ENCODE measurements at places on chromosomes 2 and 18.
A peak's percentile ranks its signal among the peaks of the same experiment; 100 is the strongest.

DNA sequence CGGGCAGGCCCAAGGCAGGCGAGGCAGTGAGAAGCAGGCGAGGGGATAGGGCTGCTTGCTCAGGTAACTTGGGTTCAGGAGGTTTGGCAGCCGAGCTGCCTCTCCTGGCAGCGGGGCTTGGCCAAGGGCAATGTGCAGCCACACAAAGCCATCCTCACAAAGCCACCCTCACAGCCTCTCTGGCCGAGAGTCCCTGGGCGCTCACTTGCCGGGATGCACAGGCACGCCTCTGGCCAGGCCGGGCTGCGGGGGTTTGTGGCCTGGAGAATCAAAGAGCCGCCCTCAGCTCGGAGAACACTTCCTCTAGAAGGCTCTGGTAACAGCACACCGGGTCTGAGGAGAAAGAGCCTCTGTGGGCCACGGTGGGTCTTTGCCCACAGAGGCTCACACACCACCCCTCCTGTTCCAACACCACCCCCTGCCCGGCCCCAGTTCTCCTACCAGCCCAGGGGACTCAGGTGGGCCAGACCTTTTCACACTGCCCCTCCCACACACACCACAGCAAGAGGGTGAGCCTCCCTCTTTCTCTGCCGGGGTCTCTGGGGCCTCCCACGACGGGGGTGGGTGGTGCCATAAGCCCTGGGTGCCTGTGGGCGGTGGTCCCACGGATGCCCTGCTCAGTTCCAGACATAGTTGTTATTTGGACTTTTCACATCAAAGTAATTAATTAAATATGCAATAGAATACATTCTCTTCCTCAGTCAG is 186.9 kb downstream of the ZFP36L2 start:
- peak; percentile 68 for DNase-seq

DNA sequence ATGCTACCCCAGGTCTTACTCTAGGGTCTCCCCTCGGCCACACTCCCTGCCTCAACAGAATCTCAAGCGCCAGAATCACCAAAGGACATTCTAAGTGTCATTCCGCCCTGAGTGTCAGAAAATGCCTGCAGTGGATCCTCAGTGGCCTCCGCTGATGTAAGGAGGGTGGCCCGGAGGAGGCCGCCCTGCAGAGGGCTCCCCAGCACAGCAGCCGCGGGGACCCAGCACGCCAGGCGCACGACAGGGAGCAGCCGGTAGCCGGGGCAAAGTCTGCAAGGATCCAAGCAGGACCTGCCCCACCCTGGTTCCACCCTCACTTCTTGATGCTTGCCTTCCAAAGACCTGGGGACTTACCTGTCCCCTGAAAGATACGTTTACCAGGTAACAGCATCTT is 54.2 kb upstream of the ID2 start:
- no peak for DNase-seq

GRCh38 chr2:236847023-236847422 is 238.7 kb upstream of the COPS8 start:
- DNase-seq, result no peak

DNA sequence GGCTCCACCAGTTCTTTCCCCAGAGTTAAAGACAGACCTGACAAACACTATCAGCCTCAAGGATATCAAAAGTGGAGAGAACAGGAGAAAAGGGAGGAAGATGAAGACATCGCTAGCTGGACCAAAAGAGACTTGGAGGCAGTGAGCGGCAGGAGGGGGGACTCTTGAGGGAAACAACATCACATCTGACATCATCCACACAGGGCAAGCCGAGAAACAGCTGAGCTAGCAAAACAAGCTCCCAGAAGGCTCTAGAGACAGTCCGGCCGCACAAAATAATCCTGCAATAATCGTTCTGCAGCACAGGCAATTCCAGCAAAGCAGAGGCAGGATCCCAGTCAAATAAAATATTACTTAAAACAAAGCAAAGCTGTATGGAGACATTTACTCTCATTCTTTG is 239.8 kb downstream of the EN1 start:
- DNase-seq, result no peak

DNA sequence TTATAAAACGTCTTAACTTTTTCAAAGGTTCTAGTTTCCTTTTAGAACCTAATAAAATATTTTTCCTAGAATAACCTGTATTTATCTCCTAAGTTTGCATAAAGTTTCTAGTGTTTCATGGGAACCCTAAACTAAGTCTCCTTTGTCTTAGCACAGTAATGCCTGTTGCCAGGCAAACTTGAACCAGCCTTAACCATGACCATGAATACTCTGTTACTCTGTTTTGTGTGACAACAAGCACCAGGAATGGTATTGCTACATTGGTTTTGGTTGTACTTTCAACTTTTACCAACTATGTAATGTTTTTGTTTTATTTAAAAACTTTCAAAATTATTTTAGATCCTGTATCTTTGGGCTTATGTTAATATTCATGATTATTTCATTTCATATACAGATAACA is 137.6 kb downstream of the CERS6 start:
- DNase-seq, result no peak

DNA sequence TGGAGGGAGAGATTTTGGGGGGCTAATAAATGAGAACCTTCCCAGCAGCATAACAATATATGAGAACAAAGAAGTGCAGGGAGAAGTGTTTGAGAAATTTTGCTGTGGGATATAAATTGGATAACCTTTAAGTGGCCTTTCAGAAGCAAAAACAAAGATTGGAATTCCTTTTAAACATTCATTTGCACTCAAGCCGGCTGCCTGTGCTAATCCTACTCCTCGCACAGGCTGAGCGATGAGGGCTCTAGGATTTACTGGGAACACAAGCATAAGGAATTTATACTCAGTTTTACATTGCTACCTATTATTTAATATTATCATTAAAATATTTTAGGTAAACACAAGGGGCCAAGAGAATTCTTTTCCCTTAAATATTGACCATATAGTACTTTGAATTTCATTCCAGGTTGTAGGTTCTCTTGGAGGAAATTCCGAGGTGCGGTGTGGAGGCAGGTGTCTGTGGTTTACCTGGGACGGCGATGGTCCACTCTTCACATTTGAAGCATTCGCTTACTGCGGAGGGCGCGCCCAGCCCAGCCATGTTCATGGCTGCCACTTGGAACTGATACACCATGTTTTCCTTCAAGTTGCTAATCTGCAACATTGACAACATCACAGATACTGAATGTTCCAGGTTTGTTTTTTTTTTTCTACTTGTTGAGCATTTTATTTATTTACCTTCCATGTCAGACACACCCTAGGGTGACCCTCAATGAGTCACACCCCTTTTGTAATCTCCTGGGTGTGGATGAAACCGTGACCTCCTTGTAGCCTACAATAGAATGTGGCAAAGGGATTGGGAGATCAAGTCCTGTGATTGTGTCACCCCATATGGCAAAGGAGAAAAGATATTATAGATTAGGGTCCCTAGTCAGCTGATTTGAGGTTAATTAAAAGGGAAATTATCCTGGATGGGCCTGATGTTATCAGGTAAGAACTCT is 100.1 kb downstream of the MYOM1 start:
- DNase-seq, result no peak

DNA sequence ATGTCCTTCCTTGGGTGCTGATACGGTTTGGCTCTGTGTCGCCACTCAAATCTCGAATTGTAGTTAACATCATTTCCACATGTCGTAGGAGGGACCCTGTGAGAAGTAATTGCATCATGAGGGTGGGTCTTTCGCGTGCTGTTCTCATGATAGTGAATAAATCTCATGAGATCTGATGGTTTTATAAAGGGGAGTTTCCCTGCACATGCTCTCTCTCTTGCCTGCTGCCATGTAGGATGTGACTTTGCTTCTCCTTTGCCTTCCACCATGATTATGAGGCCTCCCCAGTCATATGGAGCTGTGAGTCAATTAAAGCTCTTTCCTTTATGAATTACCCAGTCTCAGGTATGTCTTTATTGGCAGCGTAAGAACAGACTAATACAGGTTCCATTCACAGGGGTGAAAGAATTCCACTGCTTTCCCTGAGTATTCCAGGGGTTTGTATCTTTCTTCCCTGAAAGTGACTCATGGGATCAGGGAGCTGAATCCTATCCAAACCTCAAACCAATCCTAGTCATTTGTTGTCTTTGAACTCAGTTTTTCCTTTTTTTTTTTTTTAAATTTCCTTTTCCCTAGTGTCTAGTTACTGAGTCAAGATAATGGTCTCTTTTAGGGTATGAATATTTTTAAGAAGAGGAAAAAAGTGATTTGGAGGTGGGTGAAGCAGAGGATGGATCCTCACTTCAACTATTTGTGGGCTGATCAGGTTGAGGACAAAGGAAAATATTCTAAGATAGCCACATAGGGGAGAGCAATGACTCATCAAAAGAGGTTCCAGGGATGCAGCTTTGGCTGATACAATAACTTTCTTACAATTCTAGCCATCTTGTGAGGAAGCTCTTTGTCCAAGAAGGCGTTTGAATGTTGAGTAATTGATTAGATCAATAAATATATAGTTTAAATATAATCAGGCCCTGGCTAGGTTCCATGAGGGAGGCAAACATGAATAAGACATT is 19.5 kb upstream of the KCNE4 start:
- no peak for DNase-seq

GRCh38 chr2:239750045-239750835 is 274.9 kb downstream of the NDUFA10 start:
- DNase-seq, result no peak

DNA sequence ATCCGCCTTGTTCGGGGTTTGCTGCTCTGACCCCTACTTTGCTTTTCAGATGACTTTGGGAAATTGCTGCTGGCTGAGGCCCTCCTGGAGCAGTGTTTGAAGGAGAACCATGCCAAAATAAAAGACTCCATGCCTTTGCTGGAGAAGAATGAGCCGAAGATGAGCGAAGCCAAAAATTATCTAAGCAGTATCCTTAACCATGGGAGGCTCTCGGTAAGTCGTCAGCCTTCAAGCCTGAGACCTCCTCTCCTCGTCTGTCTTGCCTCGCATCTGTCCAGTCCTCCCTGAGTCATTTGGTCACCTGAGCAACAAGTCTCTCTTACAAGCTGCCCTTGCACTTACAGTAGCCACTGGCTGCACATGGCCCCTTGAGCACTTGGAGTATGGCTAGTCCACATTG is 34.7 kb upstream of the MCFD2 start:
- no peak for DNase-seq

GRCh38 chr18:3179430-3180089 is 40.2 kb downstream of the MYOM1 start:
- DNase-seq, result no peak

GRCh38 chr2:64165706-64166105 is 21.5 kb upstream of the PELI1 start:
- no peak for DNase-seq

- DNase-seq, result no peak
Measured at GRCh38 chr2:893311-893710, 57.3 kb upstream of the SNTG2 start.

DNA sequence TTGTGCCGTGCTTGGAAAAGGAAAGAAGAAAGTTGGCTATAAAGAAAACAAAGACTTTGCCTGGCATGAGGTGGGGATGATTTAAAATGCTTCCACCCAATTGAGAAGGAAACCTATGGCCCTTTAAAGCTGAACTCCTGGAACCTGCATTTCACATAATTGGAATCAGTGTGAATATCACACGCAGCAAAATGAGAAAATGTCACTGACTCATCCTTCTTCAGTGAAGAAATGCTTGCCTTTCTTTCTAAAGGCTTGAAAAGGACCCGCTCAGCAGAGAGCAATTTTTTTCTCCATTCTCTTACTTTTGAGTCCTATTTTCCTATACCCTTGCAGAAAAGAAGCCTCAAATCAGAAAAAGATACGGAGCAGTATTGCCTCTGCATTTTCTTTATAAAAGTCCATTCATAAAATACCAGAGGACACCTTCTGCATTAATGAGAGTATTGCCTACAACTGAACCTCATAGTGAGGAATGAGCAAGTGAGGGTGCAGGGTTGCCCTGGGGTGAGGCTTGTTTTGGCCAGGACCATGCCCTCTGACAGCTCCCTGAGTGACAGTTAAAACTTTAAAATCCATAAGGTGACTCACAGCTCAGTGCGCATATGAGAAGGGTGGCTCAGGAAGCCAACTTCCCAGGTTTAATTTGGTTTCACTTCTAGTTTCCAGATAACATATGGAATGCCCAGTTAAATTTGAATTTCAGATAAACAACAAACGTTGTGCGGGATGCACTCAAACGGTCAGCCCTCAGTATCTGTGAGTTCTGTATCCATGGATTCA is 191.9 kb upstream of the GYPC start:
- no peak for DNase-seq

DNA sequence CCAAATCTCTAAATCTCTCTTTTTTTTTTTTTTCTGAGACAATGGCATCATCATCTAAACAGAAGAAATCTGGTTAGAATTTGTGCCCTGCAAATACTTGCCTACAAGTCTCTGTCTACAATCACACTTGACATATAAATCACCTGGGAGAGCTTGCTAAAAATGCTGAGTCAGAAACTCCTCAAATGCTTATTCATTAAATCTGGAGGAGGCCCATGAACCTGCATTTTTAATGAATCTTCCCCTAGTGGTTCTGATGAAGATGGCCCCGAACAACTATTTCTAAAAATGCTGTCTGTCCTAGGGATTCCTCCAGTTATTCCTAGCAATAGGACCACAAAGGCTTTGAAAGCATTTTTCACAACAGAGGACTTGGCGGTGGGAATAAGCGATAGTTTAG is 1.6 kb upstream of the CSRNP3 start:
- DNase-seq, result no peak

DNA sequence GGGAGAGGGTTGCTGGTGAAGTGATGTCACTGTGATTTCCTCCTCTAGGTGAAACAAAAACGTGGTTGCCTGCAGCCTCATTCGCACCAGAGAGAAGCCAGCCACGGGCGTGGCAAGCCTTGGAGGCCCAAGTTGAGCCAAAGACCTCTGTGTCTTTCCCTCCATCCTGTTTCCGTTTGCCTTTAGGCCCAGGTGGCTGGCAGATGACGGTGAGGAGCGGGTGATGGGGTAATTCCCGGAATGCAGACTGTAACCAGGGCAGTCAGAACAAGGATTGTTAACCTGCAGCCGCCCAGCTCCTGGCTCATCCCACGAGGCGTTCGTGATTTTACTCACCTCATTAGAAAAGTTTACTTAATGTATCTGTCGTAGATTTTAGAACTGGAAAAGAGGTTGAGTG is 14.4 kb downstream of the CTIF start:
- no peak for DNase-seq

DNA sequence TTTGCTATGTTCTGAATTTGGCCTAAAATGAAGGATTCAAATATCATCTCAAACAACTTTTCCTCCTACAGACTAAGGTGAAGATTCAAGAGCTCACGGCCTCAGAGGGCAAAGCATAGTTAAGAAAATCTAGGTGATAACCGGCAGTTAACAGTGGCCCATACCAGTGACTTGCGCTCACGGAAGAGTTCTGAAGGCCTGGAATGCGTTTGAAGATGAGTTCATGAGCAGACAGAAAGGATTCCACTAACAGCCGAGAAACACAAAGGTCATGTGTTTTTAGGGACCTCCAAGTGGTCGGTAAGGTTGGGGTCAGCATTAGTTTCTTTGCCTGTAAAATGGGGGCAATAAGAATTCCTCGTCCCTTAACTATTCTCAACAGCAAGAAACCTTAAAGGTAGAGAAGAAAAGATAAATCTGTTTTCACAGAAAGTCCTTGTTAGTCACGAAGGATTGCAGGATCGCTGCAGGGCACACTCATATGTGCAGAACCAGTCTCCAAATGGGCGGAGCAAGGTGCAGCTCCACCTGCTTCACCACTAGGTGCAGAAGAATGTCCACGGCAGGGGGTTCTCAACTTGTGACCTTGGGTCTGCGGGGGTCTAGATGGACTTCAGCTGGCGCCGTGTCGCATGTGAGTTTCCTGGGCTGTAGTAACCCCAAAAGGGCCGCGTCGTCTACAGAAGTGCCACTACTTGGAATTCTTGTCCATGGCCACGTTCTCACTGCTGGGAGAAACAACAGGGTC is 708 bp upstream of the RPIA start:
- peak; percentile 55 for DNase-seq

- DNase-seq, result no peak
Measured at GRCh38 chr18:79905389-79905911, 46.0 kb downstream of the SLC66A2 start.

Measured in anterior cingulate cortex (tissue), 58 donors.